ENCODE measurements at places on chromosomes 7 and 10.

DNA sequence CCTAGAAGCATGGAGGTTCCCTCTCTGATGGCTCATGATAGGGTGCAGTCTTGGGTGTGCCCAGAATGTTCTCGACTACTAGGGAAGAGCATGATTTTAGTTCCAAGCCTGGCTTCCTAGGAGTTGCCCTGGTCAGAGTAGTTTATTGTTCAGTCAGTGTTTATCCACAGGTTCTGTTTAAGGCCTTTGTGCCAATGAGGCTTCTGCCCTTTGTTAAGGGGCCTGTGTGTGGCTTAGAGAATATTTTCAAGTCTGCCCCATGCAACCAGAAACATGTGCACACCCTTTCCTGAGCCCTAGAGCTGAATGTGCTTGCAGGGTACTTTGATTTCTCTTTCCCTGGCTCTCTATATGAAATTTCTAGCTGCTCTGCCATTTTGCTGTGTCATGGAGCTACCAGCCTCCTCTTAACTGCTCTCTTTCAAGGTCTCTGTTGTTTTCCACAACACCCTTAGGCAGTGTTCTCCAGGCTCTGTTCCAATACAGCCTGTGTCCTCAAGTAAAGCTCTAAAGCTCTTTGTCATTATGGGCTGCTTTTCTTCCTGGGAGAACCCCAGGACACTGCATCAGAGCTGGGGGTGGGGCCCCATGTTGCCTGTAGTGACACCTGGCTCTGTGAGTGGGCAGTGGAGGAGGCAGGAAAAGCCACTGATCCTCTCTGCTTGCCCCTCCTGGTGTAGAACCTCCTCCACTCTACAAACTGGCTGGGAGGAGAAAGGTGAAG, 34.1 kb upstream of the TSPAN33 start:
- DNase-seq, result no peak

- DNase-seq, result no peak
These were observed 76.5 kb downstream of the TNS3 start for GRCh38 chr7:47505312-47506007.

DNA sequence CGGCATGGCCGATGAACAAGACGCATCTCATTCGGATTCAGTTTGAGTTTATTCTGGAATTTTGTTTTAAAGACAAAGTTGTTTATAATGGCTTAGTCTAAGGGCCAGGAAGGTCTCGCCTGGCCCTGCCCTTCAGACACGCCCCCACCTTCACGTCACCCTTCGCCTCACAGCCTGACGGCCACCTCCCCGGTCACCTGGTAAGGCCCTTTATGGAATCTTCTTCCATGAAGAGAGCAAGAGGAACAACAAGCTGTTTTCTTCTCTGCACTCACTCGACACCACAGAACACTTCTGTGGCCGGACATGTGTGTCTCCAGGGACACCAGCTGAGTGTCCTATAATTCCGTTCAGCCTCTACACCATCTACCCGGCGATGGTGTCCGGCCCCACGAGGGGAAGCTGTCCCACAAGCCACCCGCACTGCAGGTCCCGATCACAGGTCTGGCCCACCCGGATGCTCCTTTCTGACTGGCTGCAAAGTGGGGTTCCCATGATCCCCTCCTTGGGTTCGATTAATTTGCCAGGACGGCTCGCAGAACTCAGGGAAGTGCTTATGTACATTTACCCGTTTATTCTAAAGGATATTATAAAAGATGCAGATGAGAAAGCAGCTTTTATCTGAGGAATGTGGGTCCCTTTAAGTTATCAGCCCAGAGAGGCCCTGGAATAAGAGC, 17.4 kb upstream of the KNDC1 start:
- DNase-seq, result no peak

GRCh38 chr7:61111-61510, 131.3 kb upstream of the FAM20C start:
- no peak for DNase-seq

DNA sequence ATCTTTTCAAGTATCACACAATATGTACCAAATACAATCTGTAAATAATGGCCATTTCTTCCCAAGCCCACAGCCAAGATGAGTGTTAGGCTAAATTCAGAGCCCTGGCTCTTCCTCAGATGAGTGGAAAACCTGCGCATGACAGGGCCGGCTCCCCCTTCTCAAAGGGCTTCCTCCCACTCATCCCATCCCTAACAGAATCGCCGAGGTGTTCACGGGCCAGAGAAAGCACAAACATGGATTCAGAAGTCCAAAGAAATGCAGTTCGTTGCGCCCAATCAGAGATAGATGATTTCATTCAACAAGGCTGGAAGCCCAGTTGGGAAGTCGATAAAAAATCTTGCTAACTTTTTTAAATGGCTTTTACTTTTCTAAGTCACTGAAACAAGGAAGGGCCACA, 121.8 kb downstream of the UBE2H start:
- no peak for DNase-seq

- no peak for DNase-seq
These were observed 28.5 kb upstream of the CAMK1D start for GRCh38 chr10:12320892-12321291.

GRCh38 chr7:11792166-11792565, 39.8 kb downstream of the THSD7A start:
- no peak for DNase-seq

DNA sequence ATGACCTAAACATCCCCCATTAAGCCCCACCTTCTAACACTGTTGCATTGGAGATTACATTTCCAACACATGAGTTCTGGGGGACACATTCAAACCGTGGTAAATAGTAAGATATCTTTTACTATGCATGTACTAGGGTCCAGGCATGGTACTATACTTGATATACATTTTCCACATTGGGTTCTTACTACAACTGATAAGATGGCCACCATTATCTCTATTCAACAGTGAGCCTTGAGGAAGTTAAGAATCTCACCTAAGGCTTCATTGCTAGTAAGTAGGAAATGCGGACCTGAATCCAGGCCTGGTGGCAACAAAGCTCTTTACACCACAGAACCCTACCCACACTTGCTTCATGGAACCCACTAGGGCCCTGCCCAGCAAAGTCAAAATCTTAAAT, 5.7 kb downstream of the PANK1 start:
- no peak for DNase-seq

GRCh38 chr10:65341323-65341925, 1584.4 kb upstream of the LRRTM3 start:
- no peak for DNase-seq

DNA sequence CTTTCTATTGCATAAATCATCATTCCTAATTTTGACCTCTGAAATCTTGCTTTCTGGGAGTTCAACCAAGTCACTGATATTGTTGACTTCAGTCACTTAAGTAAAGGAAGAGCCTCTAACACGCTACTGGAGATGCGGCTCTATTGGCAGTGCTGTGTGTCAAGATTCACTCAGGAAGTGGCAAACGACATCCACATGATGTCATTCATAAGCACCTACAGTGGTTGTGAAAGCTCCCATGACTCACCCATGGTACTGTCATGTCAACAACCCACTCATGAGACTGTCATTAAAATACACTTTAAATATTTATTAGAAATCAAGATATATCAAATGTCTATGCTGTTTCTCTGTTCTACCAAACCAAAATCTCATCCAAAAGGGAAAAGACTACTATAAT, 52.5 kb upstream of the LHFPL3 start:
- no peak for DNase-seq

GRCh38 chr10:71829896-71830295, 21.2 kb downstream of the PSAP start:
- DNase-seq, result no peak
